ENCODE measurements at places on chromosomes 2 and 18.

- DNase-seq = no peak
Measured at GRCh38 chr2:54634564-54635511, 88.6 kb upstream of the EML6 start.

GRCh38 chr2:167861574-167862193, 385.7 kb downstream of the STK39 start:
- DNase-seq = no peak

DNA sequence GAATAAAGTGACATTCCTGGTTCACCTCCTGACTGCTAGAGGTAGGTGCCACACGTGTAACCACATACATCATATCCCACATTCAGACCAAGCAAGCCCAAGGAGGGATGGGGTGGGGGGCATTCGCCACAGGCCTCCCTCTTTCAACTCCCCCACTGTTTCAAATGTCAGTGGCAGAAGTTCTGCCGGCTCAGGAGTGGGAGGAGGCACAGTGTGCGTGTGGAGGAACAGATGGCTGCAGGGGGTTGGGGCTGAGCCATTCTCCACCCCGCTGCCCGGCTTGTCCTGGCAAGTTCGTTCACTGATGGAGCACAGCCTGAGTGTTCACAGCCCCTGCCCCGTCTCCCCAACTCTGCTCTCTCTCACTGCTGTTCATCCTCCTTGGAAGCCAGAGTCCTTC, 75.4 kb upstream of the TANC1 start:
- DNase-seq = no peak

DNA sequence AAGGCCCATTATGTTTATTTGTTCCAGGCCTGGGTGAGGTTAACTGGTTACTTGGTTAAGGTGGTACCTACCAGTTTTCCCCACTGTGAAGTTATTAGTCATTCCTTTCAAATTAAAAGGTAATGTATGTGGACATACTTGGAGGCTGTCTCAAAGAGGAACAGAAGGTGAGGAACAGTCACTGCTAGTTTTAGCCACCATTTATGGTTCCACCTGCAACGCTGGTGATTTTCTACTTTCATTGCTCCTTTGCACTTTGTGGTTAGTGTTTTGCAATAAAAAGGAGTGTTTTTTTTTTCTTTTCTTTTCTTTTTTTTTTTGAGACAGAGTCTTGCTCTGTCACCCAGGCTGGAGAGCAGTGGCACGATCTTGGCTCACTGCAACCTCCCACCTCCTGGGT, 6.1 kb upstream of the ST6GAL2 start:
- DNase-seq = no peak

DNA sequence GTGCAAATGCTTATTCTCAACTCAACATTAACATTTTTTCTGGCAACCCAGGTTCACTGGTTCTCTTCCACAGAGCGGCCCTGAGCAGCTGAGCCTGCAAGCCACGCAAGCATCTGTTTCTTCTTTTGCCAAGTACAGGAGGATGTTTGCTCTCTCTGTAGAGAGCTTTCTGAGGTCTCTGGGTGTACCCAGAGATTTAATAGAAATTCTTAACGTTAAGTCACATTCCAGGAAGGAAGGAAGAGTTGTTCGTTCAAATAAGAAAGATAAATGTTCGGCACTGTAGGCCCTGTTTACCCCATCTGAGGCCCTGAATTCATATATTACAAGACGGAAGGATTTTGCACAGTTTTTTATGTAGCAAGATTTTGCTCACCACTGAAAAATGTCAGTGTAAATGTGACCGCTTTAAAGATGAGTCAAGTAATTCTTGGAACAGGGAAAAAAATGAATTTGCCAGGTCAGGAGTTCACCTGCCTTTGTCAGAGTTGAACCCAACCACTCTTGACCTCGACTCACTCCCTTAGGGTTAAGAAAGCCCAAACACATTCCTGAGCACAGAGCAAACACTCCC, 30.1 kb downstream of the KCTD18 start:
- DNase-seq = no peak

GRCh38 chr2:140154706-140155105, 1374.5 kb upstream of the NXPH2 start:
- DNase-seq = no peak

- DNase-seq = no peak
Measured at GRCh38 chr2:76188334-76189008, 477.8 kb upstream of the GCFC2 start.

DNA sequence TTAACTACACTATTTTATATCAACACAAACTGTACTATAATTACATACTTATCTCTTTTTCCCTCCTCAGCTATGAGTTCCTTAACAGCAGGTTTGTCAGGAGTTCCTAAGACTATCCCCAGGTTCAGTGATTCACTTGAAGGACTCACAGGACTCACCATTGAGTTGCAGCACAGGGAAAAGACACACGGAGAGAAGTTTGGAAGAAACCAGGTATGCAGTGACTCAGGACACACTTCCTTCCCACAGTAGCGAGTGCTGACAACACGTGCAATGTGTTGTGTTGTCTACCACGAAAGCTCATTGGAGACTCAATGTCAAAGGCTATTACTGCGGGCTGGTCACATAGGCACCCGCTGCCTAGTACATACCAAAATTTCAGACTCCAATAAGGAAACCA, 32.0 kb downstream of the MGAT4A start:
- no peak for DNase-seq

- DNase-seq = no peak
Measured at GRCh38 chr2:233846387-233847247, 7.7 kb downstream of the HJURP start.

- DNase-seq = no peak
Measured at GRCh38 chr2:159531475-159531874, 84.9 kb downstream of the BAZ2B start.

DNA sequence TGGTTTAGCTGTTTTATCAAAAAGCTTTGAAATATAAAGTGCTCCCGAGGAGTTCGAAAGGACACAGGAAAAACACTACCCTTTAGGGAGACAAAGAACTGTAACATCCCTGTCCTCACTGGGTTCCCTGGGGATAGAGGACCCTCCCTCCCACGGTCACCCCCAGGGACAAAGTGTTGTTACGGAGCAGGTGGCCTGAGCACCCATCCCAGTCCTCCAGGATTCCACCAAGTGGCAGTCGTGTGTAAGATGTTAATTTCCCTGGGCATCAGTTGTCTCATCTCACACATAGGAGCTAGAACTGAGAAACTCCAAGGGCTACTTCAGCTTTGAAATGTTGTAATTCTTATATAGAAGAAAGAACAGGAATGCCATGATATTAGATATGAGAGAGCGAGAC, 137.7 kb downstream of the ALK start:
- DNase-seq = no peak

DNA sequence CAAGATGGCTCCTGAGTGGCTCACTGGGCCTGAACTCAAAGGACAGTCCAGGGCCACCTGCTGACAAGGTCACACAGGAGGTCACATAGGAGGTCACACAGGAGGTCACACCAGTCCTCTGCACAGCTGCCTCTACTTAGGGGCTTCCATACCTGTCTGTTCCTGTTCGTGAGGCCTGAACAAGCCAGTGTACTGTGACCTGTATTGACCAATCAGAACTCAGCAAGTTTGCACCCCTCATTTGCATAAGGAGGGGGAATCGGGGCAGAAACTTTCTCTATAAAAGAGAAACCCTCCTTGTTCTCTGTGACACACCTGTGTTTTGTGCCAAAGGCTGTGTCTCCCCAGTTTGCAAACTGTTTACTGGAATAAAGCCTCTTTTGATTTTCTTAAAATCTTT, 478.9 kb downstream of the EIPR1 start:
- no peak for DNase-seq

GRCh38 chr2:201909348-201909747, 103.0 kb downstream of the CDK15 start:
- no peak for DNase-seq

DNA sequence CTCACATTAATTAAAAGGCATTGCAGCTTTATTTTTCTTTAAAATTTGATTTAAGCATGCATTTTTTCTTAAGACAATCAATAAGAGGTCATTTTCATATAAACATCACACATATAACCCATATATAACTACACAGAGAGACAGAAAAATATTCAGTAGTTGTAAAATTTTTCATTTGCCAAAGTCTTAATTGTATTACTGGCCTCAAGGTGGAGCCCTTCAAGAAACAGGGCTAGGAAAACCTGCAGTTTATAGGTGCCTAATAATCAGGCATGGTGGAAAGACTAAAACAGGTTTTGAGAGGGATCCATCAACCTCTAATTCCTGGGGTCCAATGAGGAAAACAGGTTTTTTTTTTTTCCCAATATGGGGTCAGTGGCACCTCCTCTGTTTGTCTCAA, 71.3 kb upstream of the ZNF804A start:
- DNase-seq = no peak

DNA sequence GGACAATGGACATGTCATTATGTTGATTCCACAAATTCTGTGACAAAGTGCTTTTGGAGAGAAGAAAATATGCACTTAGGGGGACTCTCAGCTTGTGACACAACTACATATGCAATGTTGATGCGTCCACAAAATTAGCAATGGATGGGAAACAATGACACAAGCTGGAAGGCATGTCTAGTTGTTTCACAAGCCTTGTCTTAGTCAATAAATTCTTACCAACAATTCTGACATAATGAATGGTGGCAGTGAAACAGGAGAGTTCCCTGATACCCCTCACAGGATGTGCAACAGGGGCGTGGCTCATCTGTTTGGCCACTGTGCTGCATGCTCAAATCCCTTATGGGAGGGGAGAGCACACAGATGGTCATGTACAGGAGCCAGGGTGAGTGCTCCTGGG, 347.2 kb upstream of the DLGAP1 start:
- no peak for DNase-seq

All from activated naive CD4-positive, alpha-beta T cell (primary cell).